Suppressor macrophage (primary cell): ENCODE measurements at places on chromosomes 7 and 10.
A peak's percentile ranks its signal among the peaks of the same experiment; 100 is the strongest.

- no peak for DNase-seq
These were observed 280.2 kb upstream of the HGF start for GRCh38 chr7:82049891-82050533.

GRCh38 chr7:100623951-100624824, 11.8 kb downstream of the MOSPD3 start:
- no peak for DNase-seq

GRCh38 chr10:26488344-26488743, 50.2 kb downstream of the APBB1IP start:
- DNase-seq, result peak; percentile 25

GRCh38 chr7:91330191-91330808, 66.1 kb downstream of the FZD1 start:
- DNase-seq, result no peak

DNA sequence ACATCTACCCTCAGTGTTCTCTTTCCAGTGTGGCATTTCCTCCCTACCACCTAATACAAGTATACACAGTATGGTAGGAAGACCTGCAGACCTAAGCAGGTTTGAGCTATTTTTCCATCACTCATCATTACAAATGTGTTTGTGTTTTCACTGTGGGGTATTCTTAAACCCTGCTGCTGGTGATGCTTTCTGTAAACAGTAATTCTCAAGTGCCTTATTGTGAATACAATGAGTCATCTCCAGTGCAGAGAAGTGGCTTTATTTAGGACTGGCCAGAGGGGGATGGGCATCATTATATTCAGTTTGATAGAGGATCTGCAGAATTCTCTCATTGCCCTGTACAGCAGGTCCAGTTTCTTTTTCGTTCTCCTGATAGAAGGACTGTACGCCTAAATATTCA, 63.7 kb downstream of the GRM8 start:
- no peak for DNase-seq

GRCh38 chr7:31445686-31446355, 68.1 kb upstream of the ITPRID1 start:
- no peak for DNase-seq

DNA sequence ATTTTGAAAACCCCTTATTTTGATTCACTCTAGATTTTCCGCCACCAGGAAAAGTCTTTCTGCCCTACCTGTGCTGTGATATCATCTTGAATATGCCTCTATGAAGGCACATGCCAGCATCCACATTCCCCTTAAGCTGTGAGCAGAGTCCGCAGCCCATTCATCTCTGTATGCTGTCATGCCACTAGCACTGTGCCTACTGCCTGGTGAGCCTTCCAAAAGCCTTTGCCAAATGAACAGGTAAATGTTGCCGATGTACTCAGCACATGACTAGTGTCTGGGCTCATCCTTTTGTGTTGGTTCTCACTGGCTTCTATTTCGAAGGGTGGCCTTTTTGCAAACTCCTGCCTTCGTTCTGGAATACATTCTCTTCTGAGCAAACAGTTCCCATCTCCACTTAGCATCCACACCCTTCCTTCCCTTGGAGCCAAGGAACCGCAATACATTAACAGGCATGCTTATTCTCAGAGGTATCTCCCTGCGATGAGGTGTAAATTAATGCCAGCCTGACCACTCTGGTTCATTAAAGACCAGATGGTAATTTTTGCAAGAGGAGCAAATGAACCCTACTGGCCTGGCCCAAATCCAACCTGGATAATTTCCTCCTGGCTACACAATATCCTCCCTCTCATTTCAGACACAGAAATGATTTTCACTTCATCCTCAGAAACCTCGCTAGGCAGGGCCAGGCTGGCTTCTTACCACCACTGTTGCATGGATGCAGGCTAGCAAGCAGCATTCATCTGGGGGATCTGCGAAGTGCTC, 339.7 kb upstream of the NFE2L3 start:
- no peak for DNase-seq

GRCh38 chr7:82173400-82174021, 270.1 kb downstream of the CACNA2D1 start:
- DNase-seq, result no peak

- peak; percentile 19 for DNase-seq
These were observed 18.6 kb downstream of the PFKP start for GRCh38 chr10:3085785-3086567.

- peak; percentile 83 for DNase-seq
These were observed at the start of gene HOXA9 for GRCh38 chr7:27165089-27165995. TSS of gene HOXA9 (minus strand) at chr7:27165537. CDS start at chr7:27165457, 80 bp downstream.
